Stimulated activated CD8-positive, alpha-beta memory T cell treated with anti-CD3 and anti-CD28 coated beads, Interleukin-4, amount 100 ng/mL, for 4 hours (primary cell): ENCODE measurements at places on chromosomes 7 and 10.

- no peak for DNase-seq
Measured at GRCh38 chr7:1659696-1660095, 10.4 kb upstream of the ELFN1 start.

DNA sequence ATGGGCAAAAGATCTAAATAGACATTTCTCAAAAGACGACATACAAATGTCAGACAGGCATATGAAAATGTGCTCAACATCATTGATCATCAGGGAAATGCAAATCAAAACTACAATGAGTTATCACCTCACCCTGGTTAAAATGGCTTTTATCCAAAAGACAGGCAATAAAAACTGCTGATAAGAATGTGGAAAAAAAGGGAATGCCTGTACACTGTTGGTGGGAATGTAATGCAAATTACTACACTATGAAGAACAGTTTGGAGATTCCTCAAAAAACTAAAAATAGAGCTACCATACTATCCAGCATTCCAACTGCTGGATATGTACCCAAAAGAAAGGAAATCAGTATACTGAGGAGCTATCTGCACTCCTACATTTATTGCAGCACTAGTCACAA, 18.0 kb downstream of the GSDME start:
- no peak for DNase-seq

DNA sequence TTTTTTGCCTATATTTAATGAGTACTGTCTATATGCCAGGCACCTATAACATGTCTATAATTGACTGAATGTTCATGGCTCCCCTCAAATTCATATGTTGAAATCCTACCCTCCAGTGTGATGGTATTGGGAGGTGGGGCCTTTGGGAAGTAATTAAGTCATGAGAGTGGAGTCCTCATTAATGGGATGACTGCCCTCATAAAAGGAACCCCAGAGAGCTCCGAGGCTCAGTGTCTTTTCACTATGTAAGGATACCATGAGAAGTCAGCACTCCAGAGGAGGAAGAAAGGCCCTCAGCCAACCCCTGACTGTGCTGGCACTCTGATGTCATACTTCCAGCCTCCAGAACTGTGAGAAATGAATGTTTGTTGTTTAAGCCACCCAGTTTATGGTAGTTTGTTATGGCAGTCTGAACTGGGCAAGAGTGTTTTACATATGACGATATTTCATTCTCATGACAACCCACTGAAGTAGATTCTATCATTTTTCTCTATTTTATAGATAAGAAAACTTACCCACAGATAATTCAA, 61.1 kb upstream of the PCGF5 start:
- no peak for DNase-seq

DNA sequence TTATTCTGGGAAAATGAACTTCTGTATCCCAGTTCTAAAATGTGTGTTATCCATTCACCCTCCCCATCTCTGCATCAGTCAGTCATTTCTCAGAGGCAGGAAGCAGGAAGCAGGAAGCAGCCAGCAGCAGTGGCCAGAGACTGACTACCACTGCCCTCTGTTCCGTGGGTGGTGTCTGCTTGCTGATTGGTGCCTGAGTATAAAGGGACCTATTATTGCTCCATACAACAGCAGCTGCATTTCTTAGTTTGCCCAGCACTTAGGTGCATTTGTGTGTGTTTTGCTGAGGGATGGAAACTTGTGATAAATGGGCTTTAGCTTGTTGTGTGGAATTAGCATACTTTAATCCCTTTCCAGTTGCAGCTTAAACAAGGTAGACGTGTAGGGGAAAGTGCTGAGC, 582.2 kb downstream of the SORCS1 start:
- no peak for DNase-seq

DNA sequence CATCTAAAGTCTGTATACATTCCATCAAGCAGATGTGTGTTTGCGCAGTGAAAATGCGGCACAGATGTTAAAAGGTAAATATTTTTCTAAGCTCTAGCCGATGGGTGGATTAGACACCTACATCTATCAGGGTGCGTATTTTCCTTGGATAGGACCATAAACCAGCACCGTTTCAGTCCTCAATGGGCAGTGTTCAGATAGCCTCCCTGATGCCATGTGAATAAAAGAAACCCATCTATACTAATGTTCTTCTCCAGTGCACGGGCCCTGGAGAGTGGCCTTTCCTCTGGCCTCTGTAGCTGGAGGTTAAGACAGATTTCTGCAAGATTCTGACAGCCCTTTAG, 103.5 kb downstream of the PARP12 start:
- DNase-seq = no peak
